ENCODE measurements at places on chromosomes 7 and 10.
A peak's percentile ranks its signal among the peaks of the same experiment; 100 is the strongest.

- no peak for DNase-seq
Observed at GRCh38 chr10:97991871-97992270, 38.5 kb downstream of the CRTAC1 start.

- DNase-seq, result peak; percentile 11
Observed at GRCh38 chr10:97640868-97641811, 669 bp downstream of the PI4K2A start.

- DNase-seq, result no peak
Observed at GRCh38 chr7:101676956-101677355, 47.9 kb upstream of the MYL10 start.

- DNase-seq, result no peak
Observed at GRCh38 chr7:41297166-41297565, 405.7 kb downstream of the INHBA start.

GRCh38 chr7:55464422-55464821 lies 99.3 kb downstream of the LANCL2 start:
- no peak for DNase-seq

GRCh38 chr10:133334503-133335245 lies 2.0 kb downstream of the CALY start:
- DNase-seq, result no peak

DNA sequence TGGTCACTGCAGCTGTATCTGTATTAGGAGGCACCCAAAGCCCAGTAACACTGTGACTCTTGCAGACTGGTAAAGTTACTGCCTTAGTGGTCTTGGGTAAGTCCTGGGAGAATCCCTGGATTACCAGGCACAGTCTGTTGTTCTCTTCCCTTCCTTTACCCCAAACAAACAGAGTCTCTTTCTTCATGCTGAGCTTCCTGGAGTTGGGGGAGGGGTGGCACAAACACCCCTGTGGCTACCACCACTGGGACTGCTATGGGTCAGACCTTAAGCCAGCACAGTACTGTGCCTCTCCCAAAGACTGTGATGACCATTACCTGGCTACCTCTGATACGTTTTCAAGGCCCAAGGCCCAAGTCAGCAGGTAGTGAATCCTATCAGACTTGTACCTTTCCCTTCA lies 59.9 kb upstream of the FAM3C start:
- DNase-seq, result no peak

DNA sequence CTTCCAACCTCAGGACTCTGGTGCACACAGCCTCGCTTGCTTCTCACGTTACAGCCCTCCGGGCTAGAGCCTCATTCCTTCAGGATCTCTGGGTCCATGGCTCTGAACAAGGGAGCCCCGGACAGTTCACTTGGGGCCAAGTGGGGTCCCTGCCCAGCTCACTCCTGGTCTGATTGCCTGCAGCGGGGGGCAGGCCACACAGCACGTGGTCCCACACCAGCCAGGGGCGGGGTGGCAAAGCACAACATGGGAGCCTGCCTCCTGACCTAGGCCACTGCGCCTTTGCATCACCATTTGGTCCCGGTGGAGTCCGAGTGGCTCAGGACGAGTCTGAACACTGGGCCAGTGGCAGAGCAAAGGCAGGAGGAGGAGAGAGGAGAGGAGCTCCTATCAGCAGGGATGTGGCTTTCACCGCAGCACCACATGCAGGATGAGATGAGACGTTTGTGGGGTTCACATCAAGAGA lies 13.4 kb upstream of the CRYGN start:
- no peak for DNase-seq

GRCh38 chr7:70071766-70072165 lies 473.5 kb downstream of the AUTS2 start:
- DNase-seq, result no peak

DNA sequence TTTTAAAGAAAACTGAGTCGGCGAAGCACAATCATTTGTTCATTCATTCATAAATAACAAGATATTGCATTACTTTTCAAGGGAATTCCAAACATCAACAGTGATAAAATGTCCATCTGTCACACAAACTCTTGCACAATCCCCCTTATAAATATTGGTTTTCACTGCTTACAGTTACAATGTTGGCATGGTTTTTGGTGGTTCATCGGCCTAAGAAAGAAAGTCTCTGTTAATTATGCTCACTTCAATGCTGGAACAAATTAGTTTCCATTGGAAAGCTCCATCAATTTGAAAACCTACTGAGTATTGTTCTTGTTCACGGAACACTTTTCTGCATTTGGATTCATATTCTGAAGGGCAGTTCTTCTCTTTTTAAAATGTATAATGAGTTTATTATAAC lies 188.5 kb downstream of the JAZF1 start:
- no peak for DNase-seq

GRCh38 chr7:8442814-8443304 lies 9.4 kb downstream of the NXPH1 start:
- peak; percentile 3 for DNase-seq

DNA sequence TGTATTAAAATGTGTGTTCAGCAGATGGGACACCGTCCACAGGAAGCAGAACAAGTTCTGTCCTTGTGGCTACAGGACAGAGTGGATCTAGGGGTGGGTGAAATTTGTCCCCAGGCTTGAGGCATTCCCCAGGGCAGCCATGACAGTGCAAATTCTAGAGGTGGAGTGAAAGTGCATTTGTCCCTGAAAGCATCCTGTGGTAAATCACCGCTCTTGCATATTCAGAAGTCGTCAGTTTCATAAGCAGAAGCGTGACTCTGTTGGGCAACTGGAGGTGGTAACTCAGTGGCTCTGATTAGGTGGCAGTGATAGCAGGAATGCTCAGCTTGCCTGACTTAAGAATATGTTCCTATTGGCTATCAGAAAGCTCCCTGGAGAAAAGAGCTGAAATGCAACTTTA lies 96.6 kb downstream of the SNX10 start:
- no peak for DNase-seq

GRCh38 chr7:5699467-5700384 lies 81.7 kb downstream of the RNF216 start:
- peak; percentile 77 for DNase-seq

DNA sequence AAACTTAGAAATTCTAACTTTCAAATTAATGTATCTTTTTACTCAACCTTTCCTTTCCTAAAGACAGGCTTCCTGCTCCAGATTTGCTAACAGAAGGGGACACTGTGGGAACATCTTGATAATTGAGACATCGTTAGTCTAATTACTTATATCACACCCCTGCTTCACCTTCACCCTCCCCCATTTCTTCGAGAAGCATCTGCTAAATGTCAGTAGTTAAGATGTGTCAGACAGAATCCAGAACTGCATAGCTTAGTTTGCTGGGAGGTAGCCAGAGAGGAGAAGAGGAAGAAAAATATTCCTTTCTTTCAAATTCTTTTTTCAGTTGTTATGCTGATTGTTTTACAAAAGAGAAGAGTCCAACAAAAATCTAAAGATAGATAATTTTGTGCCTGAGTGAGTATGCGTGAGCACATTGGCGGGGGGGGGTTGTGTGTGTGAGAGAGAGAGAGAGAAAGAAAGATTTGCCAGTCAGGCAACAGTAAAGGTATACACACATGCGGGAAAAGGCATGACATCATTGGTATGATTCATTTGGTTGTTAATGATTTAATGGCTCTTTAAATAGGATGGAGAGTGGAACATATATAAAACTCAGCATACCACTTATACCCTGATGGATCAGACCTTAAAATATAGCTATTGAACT lies 192.4 kb downstream of the PTN start:
- no peak for DNase-seq

DNA sequence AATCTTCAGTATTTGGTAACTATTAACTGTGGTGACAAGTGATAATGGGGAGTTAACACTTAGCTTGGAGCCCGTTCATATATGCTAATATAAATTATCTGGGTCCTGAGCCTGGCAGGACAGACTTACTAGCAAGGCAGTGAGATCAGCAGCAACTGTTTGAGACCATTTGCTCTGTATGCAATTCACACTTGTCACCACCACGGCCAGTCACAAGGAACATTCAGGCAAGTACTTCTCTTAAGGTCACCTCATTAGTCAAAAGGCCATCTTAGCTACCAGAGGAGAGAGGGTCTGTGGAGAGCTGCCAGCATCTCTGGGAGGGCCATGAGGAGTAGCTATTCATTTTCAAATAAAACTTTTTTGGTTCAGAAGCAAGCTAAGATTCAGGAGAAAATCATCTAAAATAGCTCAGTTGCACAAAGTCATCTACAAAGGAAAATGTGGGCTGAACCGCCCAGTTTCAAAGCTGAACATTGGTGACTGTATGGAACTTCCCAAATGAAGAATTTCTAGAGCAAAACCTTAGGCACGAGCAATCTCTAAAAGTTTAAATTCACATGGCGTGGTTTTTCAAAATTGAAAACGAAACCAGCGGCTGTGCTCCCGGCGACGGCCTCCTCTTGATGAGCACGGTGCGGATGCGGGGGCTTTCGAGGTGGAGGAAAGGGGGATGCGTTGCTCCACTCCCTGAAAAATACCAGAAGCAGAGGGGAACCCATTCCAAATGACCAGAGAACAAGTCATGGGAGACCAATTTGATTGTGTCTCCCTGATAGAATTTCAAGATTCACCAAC lies 233.5 kb upstream of the MGMT start:
- DNase-seq, result no peak

- no peak for DNase-seq
Observed at GRCh38 chr10:101773923-101774588, 1.9 kb downstream of the FGF8 start.

GRCh38 chr10:124866812-124867211 lies 65.2 kb downstream of the ABRAXAS2 start:
- DNase-seq, result no peak

- no peak for DNase-seq
Observed at GRCh38 chr10:52221923-52222322, 92.2 kb upstream of the DKK1 start.

GRCh38 chr7:116500078-116500853 lies 728 bp downstream of the CAV2 start:
- DNase-seq, result no peak

DNA sequence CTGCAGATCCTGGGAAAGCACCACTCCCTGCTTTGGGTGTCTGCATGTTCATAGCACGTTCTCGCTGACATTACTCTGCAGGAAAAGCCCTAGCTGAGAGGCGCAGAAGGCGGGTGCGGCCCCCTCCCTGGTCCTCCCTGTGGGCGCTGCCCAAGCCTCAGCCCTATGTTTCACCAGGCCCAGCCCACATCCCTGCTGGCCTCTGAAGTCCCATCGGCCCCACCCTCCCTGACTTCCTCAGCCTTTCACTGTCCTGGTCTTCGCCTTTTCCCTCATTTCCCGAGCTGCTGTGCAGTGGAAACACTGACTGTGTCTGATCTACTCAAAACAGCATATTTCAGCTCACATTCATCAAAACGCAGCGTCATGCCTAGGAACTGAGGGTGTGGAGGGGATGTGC lies 36.3 kb upstream of the DIP2C start:
- no peak for DNase-seq

GRCh38 chr7:50022991-50023390 lies 70.1 kb downstream of the ZPBP start:
- DNase-seq, result no peak

DNA sequence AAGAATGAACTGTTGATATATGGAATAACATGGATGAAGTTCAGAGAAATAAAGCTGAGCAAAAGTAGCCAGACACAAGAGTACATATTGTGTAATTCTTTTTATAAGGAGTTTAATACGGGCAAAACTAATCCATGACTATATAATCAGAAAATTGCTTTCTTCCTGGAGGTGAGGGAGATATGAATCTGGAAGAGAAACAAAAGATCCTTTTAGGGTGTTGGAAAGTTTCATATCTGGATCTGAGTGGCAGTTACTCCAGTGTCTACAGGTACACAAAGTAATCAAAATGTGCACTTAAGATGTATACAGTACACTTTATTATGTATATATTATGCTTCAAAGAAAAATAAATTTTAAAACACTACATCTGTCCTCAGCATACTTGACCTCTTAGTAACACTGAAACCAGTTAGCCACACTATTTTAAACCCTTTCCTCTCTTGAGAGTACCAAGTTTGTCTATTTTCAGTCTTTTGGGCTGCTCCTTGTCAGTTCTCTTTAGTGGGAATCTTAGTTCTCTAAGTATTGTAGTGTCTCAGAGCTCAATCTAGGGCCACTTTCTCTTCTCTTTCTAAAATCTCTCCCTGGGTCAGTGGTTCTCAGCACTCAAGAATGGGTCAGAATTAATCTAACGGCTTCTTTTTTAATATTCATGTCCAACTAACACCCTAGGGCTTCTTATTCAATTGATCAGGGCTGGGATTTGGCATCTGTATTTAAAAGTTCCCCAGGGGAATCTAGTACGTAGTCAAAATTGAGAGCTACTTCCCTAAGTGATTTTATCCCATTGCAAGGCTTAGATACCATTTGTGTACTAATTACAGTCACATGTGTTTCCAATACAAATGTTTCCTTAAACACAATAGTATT lies 4.3 kb upstream of the LIPF start:
- DNase-seq, result no peak

DNA sequence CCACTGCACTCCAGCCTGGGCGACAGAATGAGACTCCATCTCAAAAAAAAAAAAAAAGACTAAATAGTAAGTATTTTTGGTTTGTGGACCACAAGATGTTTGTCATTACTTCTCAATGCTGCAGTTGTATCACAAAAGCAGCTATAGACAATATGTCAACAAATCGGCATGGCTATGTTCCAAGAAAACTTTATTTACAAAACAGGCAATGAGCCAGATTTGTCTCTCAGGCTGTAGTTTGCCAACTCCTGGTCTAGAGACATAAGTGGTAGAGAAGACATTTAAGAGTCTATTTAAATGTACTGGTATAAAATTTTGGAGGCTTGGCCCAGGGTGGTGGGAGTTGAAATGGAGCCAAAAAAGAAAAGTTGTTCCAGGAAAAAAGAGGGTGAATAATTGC lies 185.8 kb downstream of the SORCS1 start:
- DNase-seq, result no peak

- no peak for DNase-seq
Observed at GRCh38 chr7:70322856-70323255, 724.6 kb downstream of the AUTS2 start.

Measured in naive thymus-derived CD4-positive, alpha-beta T cell (primary cell).